ENCODE measurements at places on chromosomes 3 and 15.

GRCh38 chr3:178097576-178097975 is 438.7 kb upstream of the KCNMB2 start:
- no peak for DNase-seq

DNA sequence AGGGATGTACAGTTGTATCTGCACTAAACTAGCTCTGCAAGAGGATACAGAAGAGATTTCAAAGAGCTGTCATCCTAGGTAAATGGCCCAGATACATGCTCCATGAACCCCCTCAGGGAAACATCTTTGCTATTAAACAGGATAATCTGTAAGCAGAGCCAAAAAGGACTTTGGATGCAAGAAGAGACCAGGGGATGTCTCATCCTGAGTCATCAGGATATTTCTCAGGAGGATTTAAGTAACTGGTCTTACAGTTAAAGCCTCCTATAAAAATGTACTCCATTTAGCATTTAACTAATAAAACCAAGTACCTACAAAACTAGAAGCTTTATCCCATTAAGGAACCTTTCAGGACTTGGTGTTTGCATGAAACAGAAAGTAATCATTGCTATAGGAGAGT is 48.2 kb upstream of the PHLDB2 start:
- peak; percentile 39 for DNase-seq

DNA sequence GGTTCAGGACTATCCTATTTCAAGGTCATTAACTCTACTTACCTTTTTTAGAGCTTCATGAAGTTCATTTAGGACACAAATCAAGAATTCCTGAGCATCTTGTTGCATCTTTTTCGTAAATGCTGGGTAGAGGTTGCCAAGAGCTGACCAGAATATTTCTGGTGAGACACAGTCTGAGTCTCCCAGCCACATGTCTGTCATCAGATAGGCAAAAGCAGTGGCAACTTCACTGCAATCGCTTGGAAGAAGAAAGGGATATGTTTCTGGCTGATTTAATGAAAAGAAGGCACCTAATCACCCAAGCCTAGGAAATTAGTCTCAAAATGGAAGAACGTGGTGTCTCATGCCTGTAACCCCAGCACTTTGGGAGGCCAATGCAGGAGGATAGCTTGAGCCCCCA is 2.9 kb downstream of the USP50 start:
- no peak for DNase-seq

DNA sequence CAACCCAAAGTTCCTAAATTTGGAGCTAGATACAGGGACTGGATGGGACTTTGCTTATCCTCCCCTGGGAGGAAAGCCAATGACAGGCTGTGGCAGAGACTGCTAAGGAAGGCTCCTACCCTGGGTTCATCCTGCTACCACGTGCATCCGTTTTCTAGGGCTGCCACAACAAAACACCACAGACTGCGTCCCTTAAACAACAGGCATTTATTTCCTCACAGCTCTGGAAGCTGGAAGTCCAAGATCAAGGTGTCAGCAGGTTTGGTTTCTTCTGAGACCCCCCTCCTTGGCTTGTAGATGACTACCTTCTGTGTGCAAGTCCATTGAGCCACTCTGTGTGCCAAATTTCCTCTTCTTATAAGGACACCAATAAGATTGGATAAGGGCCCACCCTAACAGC is 263.9 kb downstream of the FAM43A start:
- no peak for DNase-seq

- DNase-seq: no peak
Observed at GRCh38 chr15:73296609-73297353, 72.0 kb downstream of the HCN4 start.

GRCh38 chr3:77915336-77915735 is 875.4 kb downstream of the ROBO2 start:
- DNase-seq: no peak

GRCh38 chr3:42892807-42893206 is 13.1 kb upstream of the ZNF662 start:
- no peak for DNase-seq

DNA sequence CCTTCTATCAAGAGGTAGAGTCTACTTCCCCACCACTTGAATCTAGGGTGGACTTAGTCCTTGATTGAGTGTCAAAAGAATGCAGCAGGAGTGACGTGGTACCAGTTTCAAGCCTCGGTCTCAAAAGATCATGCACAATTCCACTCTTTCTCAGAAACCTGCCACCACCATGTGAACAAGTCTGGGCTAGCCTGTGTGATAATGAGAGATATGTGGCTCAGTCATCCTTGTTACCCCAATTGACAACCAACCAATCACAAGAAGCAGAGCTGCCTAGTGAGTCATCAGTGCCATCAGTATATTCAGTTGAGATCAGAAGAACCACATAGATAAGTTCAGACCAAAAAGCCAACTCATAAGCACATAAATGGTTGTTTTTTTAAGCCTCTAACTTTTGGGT is 374.5 kb downstream of the IL20RB start:
- no peak for DNase-seq

DNA sequence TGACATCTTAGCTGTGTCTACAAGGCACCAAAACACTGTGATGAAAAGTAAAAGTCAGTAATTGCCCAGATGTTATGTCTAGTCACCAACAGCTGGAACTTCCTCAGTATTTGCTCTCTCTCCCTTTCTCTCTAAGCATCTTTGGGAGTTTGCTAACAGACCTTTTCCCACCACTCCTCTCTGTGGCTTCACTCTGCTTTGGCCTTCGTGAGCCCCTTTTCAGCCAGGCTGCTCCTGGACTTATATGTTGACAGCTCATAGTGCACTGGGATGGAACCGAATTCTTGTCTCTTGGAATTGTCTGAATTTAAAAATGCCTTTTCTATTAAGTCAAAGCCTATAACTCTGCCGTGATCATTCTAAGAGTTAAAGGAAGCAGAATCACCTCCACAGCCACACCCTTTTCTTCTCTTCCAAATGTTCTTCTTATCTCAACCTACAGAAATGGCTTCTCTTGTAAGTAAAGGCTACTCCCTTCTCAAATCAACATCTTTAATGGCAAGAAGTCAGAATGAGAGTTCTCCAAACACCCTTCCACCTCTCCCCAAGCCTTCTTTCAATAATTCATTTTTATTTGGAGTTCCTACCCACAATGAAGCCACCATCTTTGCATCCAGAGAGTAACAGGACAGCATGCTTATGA is 17.2 kb upstream of the FOXP1 start:
- DNase-seq: no peak

- no peak for DNase-seq
Observed at GRCh38 chr3:169297214-169297613, 366.3 kb downstream of the MECOM start.

DNA sequence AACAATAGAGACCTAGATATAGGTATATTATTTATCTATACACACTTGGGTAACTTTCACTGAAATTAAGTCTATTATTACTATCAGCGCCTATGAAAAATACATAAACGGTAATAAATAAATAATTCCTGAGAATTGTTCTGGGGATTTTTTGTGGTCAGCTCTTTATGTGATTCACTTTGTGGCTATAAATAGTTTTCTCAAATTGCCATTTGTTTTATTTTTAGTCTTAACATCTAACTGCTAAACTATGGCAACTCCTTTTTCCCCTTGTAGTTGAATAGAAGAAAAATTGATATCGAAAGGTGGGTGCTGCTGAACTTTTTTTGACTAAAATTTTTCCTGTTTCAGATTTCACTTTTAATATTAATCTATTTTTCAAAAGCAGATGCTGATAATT is 189.0 kb downstream of the VGLL3 start:
- DNase-seq: no peak

GRCh38 chr3:197748597-197749314 is 927 bp upstream of the FYTTD1 start:
- no peak for DNase-seq

Data from epithelial cell of prostate (primary cell).